Anterior cingulate cortex (tissue), 58 donors: ENCODE measurements at places on chromosomes 5 and 9.
A peak's percentile ranks its signal among the peaks of the same experiment; 100 is the strongest.

DNA sequence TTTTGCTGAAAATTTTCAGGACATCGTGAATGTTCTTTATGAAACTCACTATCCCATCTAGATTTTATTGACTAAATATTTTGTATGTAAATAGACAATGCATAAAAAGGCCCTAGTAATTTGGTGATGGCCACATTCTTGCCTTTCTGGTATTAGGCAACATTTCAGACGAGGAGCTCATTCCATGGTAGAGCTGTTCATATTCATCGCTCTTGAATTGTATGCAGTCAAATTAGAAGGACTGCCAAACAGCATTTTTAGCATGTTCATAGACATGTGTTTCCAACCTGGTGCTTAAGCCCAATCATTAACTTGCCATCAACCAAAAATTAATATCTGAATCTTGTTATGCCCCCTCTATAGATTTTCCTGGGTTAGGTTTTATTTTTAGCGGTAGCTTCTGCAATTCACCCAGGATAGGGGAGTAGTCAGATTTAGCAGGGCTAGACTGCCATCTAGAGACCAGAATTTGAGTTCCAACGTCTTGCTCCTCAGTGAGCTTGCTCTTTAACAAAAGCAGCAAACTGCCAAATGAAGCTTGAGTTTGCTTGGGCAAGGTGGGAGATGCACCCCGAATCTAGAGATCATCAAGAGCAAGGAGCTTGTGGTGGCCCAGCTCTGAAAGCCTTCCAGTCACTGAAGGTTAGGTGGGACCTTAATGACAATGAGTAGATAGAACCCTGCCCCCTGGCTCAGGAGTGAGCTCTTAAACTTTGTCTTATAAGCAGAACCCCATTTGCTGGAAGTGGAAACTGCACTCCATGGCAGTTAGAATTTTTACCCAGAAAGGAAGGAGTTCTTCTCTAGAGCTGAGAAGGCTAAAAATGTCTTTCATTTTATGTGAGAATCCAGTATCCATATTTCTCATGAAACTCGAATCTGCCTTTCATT, 456.2 kb downstream of the RASEF start:
- DNase-seq, result peak; percentile 3

DNA sequence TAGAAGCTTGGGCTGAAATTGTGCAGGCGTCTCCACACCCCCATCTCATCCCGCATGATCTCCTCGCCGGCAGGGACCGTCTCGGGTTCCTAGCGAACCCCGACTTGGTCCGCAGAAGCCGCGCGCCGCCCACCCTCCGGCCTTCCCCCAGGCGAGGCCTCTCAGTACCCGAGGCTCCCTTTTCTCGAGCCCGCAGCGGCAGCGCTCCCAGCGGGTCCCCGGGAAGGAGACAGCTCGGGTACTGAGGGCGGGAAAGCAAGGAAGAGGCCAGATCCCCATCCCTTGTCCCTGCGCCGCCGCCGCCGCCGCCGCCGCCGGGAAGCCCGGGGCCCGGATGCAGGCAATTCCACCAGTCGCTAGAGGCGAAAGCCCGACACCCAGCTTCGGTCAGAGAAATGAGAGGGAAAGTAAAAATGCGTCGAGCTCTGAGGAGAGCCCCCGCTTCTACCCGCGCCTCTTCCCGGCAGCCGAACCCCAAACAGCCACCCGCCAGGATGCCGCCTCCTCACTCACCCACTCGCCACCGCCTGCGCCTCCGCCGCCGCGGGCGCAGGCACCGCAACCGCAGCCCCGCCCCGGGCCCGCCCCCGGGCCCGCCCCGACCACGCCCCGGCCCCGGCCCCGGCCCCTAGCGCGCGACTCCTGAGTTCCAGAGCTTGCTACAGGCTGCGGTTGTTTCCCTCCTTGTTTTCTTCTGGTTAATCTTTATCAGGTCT, at the start of gene C9orf72:
TSS of gene C9orf72 (minus strand) at position 564 of the 716 bp plus-strand sequence. CDS start 6,361 bp downstream, outside the sequence.
- peak; percentile 94 for DNase-seq

GRCh38 chr9:97405551-97405950, 6.3 kb upstream of the TDRD7 start:
- no peak for DNase-seq

DNA sequence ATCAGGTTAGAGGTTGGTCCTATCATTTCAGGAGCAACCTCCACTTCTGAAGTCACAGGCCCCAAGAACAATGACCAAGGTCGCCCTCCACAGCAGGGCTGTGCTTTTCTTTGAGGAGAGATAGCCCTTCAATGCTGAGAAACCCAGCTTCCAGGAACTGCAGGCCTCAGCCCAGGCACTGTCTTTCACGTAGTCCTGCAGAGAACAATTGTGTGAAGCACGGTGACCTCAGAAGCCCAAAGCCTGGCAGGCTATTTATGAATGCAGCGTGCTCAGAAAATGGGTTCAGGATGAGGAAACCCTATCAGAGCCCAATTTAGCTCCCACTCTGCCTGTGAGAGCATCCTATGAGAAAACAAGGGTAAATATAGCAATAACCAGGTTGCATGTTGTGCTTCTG, 388.3 kb downstream of the PLK2 start:
- DNase-seq, result no peak

GRCh38 chr9:121376214-121376830, 6.3 kb upstream of the STOM start:
- no peak for DNase-seq

DNA sequence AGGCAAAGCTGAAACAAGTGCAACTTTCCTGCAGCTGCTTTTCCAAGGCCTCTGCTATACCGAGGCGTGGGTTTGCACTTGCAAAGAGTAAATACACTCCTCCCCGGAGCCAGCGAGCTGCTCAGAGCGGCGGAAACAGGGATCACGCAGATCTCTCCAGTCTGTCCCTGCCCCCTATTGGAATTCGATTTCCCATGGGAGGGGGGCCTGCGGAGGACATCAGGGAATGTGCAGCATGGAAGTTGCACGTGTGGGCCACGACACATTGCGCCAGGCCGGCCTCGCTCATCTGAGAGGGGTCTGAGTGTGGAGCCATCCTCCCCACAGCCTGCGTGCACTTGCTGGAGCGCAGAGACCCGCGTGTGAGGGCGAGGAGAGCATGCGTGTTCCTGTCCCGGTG, 104.3 kb upstream of the PHYKPL start:
- DNase-seq, result no peak

DNA sequence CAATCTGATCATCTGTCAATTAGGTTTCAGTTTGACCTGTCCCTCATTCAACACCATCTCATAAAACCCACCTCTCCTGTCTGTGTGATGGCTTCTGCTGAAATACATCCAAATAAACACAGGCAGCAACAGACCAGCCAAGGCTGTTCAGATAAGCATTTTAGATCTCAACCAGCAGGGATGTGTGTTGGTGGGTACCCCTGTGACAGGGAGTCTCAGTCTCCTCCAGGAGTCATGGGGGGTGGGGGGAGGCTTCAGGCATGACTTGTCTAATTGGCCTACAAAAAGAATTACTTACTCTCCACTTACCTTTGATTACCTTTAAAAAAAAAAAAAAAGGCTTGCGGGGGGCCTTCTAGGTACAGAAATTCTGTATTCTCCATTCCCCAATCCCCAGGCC, 65.9 kb downstream of the ROR2 start:
- DNase-seq, result no peak

DNA sequence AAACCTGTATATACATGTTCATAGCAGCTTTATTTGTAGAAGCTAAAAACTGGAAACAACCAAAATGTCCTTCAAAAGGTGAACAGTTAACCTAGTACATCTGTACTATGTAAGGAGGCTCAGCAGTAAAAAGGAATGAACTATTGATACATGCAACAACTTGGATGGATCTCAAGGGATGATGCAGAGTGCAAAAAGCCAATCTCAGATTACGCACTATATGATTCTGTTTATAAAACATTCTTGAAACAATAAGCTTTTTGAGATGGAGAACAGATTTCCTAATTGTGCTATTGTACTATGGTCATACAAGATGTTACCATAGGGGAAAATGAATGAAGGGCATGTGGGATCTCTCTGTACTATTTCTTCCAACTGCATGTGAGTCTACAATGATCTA, 88.9 kb downstream of the PAM start:
- no peak for DNase-seq

DNA sequence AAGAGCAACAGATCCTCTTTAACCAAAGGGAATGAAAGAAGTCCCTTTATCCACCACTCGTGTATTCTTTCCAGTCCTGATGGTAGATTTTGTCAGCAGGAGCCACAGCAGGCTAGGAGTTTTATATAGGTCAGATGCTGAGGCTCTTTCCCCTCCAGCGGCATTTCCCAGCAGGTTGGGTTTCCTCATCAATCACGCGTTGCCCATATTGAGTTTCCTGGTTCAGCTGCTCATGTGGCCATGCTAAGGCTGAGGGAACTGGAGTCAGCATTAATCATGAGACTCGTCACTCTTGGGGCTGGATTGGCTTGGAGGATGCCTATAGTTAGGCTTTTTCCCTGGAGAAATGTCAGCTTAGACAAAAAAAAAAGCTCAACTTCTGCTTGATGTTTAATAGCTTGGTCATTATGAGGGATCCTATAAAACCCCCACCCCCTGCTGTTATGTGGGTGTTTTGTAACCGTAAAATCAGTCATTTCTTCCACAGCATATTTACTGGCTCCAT, 193.4 kb upstream of the GAS1 start:
- DNase-seq, result no peak
